ENCODE measurements at places on chromosomes 13 and 19.

DNA sequence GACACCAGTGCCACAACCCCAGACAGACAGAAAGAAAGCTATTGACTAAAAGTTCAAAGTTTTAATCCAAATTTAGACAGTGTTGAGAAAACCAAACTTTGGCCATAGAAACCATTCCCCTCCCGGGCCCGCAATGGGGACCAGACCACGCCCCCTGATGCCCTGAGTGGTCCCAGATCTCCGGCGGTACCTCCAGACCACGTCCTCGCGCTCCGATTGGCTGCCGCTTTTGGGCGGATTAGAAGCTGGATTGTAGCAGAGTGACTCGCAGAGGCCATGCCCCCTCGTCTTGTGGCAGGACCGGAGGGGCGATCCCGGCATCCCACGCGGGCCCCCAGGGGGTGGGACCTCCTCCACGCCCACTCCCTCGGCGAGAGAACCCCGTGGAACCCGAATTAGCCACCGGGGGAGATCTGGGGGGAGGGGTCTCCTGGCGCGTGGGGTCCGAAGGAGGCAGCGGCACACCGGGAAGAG is 797 bp upstream of the HSD17B14 start:
- peak; percentile 84 for DNase-seq

DNA sequence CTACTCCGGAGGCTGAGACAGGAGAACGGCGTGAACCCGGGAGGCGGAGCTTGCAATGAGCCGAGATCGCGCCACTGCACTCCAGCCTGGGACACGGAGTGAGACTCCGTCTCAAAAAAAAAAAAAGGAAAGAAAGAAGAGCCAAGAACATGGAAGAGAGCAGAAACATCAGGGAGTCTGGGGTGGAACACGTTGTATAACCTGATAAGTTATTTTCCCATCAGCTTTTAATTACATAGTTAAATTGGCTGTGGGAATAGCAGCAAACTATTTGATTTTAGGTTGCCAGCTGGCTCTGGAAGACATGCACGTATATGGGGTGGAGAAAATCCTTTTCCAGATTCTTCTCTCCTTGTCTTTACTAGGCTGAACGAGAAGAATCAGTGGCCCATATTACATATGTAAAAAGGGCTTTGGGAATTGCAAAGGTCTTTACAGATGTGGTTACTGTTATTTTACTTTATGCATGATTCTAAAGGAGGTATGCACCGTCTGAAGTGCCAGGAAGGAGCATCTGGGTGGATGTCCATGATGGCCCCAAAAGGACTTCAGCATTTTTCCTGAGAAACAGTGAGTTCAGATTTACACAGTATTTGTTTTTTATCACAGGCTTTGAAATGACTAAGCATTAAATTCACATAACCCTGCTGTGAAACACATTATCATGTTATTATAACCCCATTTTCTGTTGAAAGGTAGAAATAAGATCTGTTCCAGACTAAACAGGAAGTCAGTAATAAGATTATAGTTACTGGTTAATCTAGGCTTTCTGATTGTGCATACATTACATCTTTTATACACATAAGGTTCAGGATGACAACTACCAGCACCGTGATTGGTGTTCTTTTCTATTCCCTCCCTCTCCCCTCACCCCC is 4.6 kb upstream of the NAA16 start:
- no peak for DNase-seq

DNA sequence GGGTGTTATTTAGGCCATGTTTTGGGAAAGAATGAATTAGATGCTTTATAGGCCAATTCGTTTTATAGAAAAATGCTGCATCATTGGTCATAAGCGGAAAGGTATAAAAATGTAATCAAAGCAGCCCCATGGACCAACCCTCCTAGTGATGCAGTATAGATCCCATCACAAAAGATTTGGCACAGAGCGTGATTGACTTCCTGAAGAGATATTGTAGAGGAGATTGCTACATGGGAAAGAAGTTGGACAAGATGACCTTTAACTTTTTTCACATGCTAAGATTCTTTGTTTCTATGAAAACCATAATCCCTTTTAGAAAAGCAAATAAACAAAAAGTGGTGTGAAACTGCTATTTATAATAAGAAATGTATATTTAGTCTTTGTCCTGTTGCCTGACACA is 136.5 kb upstream of the FNDC3A start:
- no peak for DNase-seq

GRCh38 chr19:11106477-11106876 is 17.2 kb downstream of the LDLR start:
- no peak for DNase-seq

DNA sequence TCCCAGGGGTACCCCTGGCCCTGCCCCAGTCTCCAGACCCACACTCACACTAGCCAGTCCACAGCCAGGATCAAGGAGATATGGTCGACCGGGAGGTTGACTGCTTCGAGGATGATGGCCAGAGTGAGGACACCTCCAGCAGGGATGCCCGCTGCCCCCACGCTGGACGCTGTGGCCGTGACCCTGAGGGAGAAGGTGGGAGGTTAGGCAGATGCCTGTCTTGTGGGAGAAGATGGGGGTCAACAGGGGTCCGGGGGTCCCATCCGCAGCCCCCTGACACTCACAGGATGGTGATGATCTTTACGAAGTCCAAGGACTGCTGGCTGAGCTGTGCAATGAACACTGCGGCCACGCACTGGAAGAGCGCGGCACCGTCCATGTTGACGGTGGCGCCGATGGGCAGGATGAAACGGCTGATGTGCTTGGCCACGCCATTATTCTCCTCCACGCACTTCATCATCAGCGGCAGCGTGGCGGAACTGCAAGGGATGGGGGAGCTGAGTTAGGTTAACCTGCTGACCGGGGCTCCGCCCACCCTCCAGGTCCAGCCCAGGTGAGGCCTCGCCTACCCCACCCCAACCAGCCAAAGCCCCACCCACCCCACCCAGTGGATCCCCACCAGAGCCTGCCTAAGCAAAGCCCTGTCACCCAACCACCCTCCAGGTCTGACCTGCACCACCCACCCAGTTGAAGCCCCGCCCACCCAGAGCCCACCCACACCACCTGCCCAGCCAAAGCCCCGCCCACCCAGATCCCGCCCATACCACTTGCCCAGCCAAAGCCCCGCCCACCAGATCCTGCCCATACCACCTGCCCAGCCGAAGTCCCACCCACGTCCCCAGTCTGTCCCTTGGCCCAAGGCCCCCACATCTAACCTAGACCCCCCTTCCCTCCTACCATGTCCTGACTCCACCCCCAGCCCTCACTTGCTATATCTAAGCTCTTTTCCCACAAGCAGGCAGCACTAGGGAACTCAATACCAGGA is 11.2 kb downstream of the SLC1A5 start:
- peak; percentile 31 for DNase-seq
